CD4-positive, alpha-beta T cell (primary cell): ENCODE measurements at places on chromosomes 5 and 9. TPM values are rescaled to one million over a fixed set of nuclear protein-coding genes. Genes with fewer than 3 reads are reported as not detected.

ETF1 gene
- total RNA-seq, result 178 TPM

DNA sequence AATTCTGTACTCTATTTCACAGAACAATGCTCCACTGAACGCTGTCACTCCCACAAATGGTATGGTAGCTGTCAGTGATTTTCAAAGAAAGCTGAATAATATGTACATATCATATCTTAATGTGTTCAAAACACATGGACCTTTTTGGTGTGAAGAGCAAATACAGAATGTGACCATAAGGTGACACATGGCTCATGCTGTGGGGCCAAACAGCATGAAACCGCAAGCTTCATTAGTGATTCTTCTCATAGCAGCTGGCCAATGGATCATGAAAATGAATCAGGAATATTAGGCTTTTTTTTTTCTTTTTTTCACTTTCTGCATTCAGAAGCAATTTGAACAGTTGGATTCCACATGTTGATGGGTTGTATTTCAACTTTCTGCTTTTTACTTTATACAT lies 54.9 kb upstream of the CDH9 start:
- no peak for DNase-seq

FCN2 gene
- not detected for total RNA-seq

RGP1 gene
- total RNA-seq, result 12.6 TPM

- no peak for DNase-seq
Observed at GRCh38 chr5:97065475-97065874, 76.9 kb downstream of the LIX1 start.

- no peak for DNase-seq
Observed at GRCh38 chr9:104367507-104367906, 136.6 kb upstream of the OR13F1 start.

- no peak for DNase-seq
Observed at GRCh38 chr5:135106610-135107471, 72.8 kb upstream of the PITX1 start.

PCDH12 gene
- not detected for total RNA-seq

GRCh38 chr5:116553366-116553765 lies 21.3 kb downstream of the SEMA6A start:
- no peak for DNase-seq

- DNase-seq, result no peak
Observed at GRCh38 chr5:6718161-6718681, 5.0 kb downstream of the TENT4A start.

ANAPC2 gene
- 149 TPM for total RNA-seq

GRCh38 chr9:136617746-136618579 lies 44.8 kb upstream of the EGFL7 start:
- DNase-seq, result no peak

HK3 gene
- 0.74 TPM for total RNA-seq

PCDHA10 gene
- not detected for total RNA-seq

DNA sequence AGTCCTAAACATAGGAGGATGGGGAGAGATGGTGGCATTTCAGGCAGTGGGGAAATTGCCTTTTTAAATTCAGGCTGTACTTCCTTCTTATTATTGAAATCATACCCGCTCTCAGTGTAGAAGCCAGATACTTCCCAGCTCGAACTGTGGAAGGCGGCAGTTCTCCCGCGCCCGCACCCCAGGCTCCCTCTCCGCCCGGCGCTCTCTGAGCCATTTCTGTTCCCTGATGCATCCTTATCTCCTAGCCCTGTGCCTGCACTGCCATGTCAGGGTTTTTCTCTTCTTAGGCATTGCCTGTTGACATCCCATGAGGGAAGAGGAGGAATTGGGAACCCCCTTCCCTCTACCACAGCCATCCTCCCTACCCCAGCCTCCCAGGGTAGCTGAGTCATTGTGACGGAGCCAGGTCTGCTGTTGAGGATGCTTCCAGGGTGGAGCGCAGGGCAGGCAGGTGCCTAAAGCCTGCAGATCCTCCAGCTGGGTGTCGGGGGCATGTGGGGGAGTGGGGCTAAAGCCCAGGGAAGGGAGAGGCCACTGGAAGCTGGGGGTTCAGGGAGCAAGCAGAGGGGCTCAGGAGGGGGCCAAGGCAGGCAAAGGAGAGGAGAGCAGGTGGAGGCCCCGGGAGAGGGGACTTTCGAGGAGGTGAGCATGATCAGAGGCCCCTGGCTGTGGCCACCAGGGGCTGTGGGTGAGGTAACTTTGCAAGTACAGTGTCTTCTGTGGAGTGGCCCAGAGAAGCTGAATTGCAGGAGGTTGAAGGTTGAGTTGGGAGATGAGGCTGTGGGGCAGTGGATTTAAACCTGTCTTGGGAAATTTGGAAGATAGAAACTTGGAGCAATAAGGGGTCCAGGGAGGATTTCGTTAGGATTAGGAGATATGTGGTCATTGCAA lies 16.2 kb downstream of the LAMC3 start:
- no peak for DNase-seq

- DNase-seq, result no peak
Observed at GRCh38 chr9:33131790-33132772, 35.1 kb downstream of the B4GALT1 start.

GRCh38 chr5:142659405-142659804 lies 26.5 kb downstream of the FGF1 start:
- no peak for DNase-seq

BARHL1 gene
- not detected for total RNA-seq

PCDHGA6 gene
- total RNA-seq, result not detected

PTAR1 gene
- total RNA-seq, result 65.9 TPM

GRCh38 chr9:29750062-29750461 lies 2176.8 kb upstream of the C9orf72 start:
- no peak for DNase-seq

INSYN2B gene
- not detected for total RNA-seq

GRCh38 chr9:86783884-86784283 lies 163.4 kb downstream of the GAS1 start:
- no peak for DNase-seq

PCDHGC5 gene
- not detected for total RNA-seq

- DNase-seq, result no peak
Observed at GRCh38 chr9:93112864-93113389, 16.9 kb downstream of the CARD19 start.

DNA sequence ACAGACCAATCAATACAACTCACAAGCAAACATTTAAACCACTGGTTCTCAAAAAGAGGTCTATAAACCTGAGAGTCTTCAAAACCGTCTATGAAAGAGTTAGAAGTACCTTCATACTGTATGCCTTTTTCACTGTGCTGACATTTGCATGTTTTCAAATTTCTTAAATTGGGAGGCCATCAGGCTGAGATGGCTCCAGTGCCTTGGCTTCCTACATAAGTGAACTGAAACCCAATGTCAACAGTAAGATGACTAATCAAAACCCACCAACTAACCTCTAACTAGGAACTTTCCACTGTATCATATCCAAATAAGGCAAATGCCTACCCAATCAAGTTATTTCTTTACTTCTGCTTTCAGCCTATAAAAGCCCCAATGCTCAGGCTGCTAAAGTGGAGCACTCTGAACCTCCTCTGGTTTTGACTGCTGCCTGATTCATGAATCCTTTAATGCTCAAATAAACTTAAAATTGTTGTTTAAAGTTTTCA lies 35.1 kb downstream of the FAM13B start:
- no peak for DNase-seq

NR6A1 gene
- total RNA-seq, result not detected
